ENCODE measurements at places on chromosomes 3 and 15.

DNA sequence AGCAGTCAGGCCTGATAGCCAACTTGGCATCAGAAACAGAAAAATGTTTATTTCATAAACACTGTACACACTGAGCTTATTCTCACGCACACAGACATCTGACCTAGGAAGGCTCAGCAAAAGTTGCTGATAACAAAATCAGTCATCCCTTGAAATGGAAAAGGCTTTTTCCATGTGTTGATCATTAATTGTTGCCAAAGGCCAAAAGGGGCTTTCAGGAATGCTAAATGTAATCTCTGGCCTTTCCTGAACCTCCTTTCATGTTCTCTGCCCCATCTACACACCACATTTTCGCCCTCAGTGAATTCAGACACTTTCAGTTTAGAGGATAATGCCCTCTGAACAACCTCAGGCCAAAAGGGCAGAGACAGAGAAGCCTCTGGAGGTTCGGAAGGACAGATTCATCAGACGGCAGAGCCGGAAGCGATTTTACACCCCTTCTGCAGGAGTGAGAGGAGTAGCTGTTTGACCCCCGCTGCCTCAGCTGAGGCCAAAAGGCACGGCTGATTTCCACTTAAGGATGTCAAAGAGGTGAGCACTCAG, 14.5 kb downstream of the RTP4 start:
- no peak for DNase-seq

DNA sequence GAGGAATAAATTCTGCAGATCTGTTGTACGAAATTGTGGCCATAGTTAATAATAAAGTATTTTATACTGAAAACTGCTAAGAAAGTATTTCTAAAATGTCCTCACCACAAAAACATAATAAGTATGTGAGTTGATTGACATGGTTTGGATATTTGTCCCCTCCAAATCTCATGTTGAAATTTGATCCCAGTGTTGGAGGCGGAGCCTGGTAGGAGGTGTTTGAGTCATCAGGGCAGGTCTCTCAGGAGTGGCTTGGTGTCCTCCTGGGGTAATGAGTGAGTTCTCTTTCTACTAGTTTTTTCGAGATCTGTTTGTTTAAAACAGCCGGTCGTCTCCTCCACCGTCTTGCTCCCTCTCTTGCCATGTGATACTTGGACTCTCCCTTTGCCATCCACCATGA, 424.1 kb upstream of the KCNMB2 start:
- DNase-seq = no peak

DNA sequence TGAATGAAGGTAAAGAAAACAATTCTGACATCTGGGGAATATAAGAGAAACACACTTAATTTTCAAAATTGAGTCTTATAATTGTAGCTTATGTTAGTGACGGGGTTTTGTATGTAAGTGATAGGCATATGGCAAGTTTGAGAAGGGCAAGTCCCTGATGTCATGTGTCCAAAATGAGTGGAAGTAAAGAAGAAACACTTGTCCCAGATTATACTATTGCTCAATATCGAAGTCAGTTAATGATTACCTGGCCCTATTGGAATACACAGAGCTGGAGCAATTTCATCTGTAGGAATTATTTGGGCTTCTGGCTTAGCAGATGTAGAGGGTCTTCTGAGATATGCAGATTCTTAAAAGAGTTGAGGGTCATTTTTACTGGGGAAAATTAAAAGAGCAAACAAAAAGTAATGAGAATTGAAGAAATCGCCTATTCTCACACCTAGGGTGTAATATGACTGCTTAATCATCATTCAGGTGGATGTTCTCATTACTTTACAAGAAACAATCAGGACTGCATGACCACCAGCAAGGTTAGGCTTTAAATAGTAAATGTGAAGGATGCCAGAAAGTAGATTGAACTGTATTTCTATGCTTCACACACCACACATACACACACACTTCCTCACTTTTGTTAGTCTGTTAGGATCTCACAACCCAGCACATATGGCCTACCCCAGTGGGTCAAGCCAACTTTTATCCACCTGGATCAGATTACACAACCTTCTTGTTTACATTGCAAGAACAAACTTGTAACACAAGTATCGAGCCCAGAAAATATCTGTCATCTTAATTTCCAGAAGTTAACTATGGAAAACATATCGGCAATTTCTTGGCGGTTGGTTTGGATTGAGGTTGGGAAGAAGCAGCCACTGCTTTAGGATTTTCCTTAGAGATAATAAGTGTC, 183.3 kb upstream of the LRRC3B start:
- no peak for DNase-seq

DNA sequence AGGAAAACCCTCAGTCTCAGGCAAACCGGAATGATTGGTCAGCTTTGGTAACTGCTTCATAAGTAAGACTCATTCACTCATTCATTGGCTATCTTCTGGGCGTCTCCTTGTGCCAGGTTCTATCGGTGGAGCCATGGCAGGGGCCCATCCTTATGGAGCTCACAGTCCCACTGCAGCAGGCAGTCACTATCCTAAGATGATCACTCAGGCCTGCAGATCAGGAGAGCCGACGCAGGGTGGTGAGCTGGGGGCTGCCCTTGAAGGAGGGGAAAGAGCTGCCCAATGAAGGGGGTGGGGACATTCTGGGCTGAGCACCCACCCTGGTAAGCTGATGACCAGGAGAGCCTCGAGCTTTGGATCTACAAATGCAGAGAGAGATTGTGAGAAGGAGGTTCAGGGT, 20.5 kb upstream of the FGD5 start:
- no peak for DNase-seq

DNA sequence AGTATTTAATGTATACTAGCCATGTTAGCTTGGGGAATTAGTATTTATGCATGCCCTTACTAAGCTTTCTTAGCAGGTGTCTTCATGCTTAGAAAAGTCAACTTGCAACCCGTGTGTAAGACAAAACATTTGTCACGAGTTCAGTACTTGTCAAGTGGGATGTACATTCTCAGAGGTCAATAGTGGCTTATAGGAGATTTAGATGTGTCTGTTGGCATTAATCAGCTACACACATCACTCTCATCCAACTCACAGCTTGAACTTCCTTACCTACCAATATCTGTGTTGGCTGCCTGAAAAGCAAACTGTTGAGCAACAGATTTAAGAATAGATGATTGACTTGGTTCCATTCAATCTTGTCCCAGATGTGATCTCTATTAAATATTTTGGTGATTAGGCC, 109.5 kb downstream of the ROBO2 start:
- no peak for DNase-seq

- no peak for DNase-seq
Measured at GRCh38 chr3:51585197-51585596, 46.7 kb downstream of the RAD54L2 start.

DNA sequence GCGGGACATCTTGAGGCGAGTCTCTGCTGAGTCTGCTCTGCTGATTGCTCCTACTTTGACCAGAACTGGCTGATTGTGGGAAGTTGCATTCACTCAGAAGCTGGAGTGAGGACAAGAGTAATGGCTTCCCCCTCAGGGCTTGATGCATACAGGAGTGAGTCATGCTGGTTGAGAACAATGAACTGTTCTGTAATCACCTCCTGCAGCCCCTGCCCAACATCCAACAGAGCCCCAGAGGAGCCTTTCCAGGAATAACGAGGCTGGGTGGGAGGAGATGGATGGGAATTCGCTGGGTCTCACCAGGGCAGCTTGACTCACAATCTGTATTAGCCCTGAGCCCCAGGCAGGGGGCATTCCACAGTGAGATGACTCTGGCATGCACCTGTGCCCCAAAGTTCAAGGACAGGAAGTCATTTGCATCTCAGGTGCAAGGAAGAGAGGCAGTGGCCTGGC, 85.0 kb downstream of the RAB11A start:
- no peak for DNase-seq

- DNase-seq = no peak
Measured at GRCh38 chr3:156483961-156484787, 70.7 kb downstream of the SSR3 start.

DNA sequence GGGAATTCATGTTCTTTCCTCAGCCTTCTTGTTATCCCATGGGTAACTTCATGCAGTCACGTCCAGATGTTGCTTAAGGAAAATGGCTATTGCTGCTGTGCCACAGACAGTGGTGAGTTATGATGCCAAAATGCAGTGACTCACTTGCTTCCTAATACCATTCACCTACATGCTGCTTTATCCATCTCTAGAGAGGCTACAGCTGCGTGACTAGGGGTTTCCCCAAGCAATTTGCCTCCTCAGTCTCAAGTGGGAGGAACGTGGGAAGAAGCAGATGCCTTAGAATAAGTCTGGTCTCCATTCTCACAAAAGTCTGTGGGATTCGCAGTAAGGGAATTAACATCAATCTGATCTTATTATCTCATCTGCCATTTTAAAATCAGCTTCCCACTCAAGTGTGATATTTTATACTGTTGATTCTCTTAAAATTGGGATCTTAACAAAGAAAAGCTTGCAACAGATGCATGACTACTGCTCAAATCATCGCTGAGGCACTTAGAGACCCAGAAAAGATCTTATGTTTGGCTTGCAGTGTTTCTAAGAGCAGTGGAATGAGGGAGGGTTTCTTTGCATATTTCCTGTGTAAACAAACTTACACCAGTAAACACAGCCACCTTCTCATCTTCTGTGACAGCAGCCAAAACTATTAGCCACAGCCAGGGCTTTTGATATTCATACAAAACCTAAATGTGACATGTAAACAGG, 62.0 kb upstream of the ACP3 start:
- no peak for DNase-seq

- no peak for DNase-seq
Measured at GRCh38 chr15:62835762-62836161, 206.8 kb upstream of the TPM1 start.

- DNase-seq = no peak
Measured at GRCh38 chr3:158260392-158260791, 150.5 kb downstream of the RSRC1 start.

- no peak for DNase-seq
Measured at GRCh38 chr3:136465296-136465695, 215.2 kb downstream of the PCCB start.

DNA sequence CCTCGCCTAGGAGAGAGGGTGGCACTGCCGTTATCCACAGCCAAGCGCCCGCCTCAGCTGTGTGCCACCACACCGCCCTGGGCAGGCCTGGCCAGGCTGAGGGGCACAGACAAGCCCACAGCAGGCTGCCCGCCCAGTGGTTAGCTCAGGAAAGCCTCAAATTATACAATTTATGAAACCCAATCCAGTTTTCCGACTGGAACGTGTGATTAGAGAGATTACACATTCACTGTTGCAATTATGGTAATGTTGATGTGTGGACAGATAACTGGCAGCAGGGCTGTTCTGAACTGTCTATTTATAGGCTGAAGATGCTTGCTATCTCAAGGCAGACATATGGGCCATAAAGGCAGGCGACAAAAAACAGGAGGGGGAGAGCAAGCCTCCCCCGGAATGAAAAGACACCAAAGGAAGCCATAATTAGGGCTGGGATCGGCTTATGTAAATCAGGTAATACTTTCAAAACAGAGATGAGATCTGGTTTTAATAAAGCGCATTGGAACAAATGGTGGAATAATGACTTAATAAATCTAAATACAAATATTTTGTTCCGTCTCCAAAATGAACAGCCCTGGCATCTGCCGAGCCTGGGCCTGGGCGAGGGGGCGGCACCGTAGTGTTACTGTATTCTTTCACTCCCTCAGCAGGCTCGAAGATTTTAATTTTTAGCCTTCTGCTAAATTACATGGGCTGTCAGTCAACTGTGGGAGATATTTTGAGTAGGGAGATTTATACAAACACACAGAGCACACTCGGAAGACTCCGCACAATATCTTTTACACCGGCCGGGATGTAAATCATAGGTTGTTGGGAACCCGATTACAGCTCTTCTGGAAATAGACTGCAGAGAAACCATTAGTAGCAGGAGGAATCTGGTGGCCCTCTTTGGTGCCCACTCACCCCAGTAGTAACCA, 103.1 kb upstream of the TLE3 start:
- no peak for DNase-seq

GRCh38 chr3:196793246-196793645, 53.6 kb downstream of the PAK2 start:
- DNase-seq = no peak

- DNase-seq = no peak
Measured at GRCh38 chr15:87387766-87388165, 868.8 kb downstream of the NTRK3 start.

DNA sequence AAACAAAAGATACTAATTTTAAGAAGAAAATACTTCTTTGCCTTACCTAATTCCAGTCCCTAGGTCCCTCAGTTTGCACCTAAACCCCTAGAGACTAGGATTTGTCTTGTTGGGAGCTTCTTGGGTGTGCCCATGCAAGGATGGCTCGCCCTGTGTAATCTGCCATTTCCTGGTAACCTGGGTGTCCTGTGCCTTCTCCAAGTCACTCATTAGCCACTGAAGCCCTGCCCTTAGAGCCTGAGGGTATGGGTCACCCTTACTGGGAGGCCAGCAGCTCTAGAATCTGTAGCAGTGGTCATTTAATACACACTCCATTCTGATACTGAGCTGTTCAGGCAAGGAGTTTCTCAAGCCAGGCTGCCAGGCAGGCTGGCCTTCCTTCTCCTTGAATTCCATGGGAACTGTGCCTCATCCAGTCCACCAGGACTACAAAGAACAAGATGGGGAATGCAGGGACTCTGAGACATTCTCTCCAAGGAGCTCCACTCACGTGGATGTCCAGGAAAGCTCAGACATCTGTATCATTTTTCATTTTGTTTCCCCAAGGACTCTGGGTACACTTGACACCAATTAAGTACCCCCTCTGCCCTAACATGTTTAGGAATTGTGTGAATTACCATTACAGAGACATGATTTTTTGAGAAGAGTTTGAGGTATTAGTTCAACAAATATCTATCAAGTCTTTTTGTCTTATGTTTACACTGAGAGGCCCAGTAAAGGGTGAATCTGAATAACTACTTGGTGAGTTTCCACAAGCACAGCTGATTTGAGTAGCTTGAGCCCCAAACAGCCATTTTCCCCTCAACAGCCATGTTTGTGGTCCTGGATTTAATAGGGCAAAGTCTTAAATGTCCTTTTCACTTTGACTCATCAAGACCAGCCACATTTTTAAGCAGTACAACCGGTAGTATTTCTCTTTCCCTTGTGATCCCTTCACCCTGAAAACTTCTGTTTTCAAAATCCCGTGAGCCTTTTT, 52.6 kb downstream of the ARNT2 start:
- DNase-seq = no peak

GRCh38 chr3:151003029-151003767, 30.7 kb upstream of the CLRN1 start:
- DNase-seq = no peak

Measured in left ventricle myocardium inferior (tissue), 1 donor.